ENCODE measurements at places on chromosomes 2 and 18.

GRCh38 chr2:241036964-241037421, 38.6 kb downstream of the SNED1 start:
- DNase-seq = no peak

DNA sequence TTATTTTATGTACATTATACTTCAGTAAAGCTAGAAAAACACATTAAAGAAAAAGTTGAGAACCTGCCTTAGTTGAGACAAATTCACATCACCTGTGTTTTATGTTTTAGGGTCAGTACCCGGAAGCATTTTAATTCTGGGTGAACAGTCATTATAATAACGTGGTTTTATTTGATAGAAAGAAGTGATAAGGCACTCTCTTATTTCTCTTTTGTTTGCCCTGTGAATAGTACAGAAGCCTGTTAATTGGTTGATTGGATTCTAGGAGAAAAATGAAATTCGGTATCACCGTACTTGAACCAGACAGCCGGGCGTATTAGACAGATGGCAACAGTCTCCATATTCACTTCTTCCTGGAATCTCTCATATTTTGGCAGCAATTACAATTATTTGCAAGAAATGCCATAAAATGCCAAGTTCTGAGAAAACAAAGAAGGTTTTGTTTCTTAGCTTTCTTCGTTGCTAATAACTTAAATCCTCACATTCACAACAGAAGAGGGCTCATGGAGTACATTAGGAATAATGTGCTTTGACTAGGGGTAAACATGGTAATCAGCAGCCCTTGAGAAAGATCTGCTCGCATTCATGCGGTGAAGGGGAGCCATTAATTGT, 168.7 kb upstream of the RASGRP3 start:
- no peak for DNase-seq

DNA sequence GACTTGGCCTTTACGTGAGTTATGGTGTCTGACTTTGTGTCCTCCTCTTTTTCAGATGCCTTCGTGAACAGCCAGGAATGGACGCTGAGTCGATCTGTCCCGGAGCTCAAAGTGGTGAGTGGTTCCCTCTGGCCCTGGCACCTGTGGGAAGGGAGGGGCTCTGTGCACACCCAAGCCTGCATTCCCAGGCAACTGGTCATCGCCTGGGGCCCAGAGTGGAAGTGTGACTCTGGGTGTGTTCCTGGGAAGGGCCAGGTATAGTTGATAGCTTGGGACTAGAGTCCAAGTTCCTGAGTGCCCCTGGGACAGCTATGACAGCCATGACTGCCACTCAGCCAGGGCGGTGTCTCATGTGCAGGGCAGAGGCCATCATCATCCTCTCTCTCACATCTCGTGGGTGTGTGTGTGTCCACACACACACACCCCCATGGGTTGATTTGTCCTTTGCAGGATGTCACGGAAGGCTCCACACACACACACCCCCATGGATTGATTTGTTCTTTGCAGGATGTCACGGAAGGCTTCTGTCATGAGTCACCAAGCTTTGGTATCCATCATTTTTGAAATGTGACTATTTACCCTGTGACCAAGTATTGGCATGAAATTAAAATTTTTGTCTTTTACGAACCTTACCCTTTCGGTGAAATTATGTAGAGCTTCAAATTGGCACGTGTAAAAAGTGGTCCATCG, 215.4 kb downstream of the AGAP1 start:
- no peak for DNase-seq

DNA sequence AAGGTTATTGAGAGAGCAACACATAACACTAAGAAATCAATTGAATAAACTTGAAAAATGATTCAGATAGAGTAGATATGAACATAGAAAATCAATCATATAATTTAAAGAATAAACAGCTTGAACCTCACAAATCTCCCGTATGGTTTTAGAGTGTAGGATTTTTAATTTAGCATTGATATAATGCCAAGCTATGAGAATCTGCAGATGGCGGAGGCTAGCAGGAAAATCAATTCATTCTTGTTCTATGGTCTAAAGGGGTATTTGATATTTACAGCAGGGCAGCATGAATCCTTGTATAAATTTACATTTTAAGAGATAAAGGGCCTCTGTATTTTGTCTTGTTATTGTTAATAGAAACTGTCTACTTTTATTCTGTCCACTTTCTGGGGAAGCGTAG, 797.0 kb downstream of the GALR1 start:
- DNase-seq = no peak

GRCh38 chr2:73295751-73296400, 2.5 kb upstream of the EGR4 start:
- no peak for DNase-seq
